Activated CD4-positive, alpha-beta T cell treated with anti-CD3 and anti-CD28 coated beads for 4 hours (primary cell): ENCODE measurements at places on chromosomes 5 and 9.

- DNase-seq = no peak
Measured at GRCh38 chr5:37742111-37742510, 97.7 kb downstream of the GDNF start.

GRCh38 chr5:139847091-139847490, 51.5 kb downstream of the PSD2 start:
- DNase-seq = no peak

DNA sequence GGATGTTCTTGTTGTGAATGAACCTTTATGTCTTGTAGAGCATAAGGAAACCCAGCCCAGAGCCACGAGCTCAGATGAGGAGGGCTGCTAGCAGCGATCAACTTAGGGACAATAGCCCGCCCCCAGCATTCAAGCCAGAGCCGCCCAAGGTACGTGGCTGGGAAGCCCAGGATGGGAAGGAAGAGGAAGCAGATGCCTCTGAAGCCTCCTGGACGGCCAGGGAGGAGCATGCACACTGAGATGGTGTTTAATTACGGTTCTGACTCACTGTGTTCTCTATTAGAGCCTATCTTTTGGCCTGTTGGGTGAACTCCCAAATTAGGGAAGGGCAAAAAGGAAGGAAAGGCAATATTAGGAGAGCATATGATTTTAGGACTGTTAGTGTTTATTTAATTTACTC, 75.3 kb downstream of the TJP2 start:
- no peak for DNase-seq

DNA sequence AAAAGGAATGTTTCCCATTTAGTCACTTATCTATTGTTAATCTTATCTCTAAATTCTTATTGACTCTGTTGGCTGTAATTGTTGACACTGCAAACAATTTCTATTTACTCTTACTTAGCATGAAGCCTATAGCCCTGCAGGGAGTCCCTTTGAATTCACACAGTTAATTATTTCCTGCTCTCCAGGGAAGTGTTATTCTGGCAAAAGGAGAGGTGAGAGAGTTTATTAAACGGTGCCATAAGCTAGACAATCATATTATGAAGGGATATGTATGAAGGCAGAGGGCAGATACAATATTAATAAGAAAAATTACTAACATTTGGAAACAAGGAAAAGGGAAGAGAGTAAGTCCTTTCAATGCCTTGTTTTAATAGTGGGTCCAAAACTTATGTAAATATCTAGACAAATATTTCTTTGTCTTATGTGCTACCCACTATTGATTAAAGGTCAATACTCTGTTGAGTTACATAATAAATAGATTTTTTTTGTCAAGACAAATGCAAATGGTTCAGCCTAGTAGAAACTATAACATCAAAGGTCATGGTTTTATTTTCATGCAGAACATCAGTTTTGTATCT, 107.1 kb downstream of the CDH18 start:
- no peak for DNase-seq

- no peak for DNase-seq
Measured at GRCh38 chr5:172801179-172801671, 30.2 kb upstream of the DUSP1 start.

- no peak for DNase-seq
Measured at GRCh38 chr5:74490814-74491213, 149.7 kb downstream of the ENC1 start.

GRCh38 chr9:92380603-92381002, 23.8 kb downstream of the OGN start:
- DNase-seq = no peak

DNA sequence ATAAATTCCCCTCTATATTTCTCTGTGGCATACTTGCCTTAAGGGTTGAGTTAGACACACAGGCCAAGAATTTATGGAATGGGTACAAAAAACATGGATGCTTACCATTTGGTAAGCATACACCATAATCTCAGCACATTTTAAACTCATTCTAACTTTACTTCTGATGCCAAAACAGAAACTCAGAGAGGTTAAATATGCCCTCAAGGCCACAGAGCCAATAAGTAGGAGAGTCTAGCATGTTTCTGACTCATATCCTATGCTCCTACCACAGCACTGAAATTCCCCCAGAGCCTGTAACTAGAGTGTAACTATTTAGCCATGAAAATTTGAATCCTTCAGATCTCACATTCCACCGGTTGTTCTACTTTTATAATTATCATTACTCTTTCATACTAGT, 559.7 kb downstream of the ACTL7B start:
- no peak for DNase-seq

GRCh38 chr5:40939753-40940152, 30.5 kb downstream of the C7 start:
- no peak for DNase-seq

GRCh38 chr5:146395193-146395592, 51.9 kb upstream of the TCERG1 start:
- no peak for DNase-seq

DNA sequence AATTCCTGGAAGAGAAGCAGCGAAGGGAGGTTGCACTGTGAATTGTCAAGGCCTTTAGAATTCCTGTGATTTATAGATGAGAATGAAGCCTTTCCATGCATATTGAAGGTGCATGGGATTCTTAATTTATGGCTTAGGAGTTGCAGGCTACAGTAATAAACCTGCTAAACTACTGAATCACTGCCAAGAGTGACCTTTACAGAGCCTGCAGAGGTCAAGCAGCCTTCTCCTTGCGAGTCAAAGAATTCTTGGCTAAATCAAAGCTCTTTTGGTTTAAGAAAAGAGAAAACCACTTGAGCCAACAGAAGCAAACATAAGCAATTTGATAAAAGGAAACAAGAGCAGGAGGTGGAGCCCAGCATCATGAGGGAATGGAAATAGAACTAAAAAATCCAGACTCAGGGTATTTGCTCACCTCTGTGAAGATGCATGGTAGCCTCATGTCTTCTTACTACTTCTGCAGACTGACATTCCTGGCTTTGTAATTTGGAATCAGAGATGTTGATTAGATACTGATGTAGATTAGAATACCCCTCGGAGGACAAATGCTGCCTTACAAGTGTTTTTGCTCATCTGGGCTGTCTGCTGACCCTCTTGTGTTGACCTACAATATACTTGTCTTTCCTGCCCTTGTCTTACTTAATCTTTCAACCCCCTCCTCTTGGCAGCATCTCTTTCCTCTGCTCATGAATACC, 90.3 kb upstream of the IFNK start:
- no peak for DNase-seq

DNA sequence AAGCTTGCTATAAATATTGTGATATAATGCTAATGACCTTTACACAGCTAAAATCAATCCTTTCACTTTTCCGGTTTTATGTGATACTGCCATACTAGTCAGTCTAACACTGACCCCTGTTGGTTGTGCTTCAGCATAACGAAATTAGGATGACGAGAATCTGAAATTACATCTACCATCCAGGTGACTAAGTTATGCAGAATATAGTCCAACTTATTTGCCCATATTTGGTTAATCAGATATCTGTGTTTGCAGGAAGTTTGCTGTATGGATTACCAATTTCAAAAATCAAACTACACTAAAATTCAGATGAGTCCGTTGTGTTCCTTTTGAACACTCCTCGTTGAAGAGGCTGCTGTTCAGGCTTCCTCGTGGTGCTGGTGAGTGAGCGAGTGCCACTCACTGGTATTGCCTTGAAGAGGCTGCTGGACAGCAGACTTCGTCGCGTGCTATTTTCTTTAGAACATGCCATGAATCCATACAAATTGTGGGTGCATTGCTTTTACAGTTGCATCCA, 32.5 kb downstream of the TENT4A start:
- peak; percentile 33 for DNase-seq

DNA sequence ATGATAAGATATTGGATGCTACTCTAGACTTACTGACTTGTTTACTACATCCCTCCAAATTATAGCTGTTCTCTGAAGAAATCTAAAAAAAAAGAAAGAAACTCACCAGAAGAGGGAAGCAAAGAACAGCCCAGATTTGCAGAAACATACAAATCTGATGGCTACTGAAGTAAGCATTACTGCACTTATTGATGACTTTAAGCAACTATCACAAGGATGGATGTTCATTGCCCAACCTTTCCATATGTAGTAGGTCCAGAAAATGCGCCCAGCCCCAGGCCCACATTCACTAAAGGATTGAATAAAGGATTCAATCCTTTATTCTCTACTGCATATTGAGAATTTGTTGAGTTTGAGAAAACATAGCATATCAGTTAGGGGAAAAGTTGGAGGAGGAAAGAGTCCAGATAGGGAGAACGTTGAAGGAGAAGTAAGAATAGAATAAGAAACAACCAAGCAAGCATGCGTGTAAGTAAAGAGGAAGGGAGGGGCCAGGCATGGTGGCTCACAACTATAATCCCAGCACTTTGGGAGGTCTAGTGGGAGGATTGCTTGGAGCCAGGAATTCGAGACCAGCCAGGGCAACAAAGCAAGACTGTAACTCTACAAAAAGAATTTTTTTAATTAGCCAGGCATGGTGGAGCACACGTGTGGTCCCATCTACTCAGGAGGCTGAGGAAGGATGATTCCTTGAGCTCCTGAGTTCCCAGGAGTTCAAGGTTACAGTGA, 33.8 kb upstream of the DTWD2 start:
- peak; percentile 11 for DNase-seq

- peak; percentile 35 for DNase-seq
Measured at GRCh38 chr5:68216245-68217046, 890 bp downstream of the PIK3R1 start.

DNA sequence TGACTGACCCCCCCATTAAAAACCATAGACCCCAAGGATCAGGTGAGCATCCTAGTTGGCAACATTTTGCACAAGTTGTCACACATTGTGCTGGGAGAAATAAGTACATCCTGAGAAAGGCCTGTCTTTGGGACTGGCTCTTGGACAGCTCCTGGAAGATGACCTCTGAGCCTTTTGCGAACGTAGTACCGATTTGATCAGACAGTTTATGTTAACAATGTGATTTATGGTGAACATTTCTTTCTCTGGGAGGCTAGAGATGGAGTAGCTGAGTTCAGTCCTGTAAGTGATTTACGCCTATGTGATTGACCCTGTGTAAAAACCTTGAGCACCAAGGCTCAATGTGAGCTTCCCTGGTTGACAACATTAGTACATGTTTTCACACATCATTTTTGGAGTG, 41.7 kb downstream of the LOX start:
- no peak for DNase-seq

- DNase-seq = no peak
Measured at GRCh38 chr5:83321483-83322055, 150.0 kb upstream of the VCAN start.

DNA sequence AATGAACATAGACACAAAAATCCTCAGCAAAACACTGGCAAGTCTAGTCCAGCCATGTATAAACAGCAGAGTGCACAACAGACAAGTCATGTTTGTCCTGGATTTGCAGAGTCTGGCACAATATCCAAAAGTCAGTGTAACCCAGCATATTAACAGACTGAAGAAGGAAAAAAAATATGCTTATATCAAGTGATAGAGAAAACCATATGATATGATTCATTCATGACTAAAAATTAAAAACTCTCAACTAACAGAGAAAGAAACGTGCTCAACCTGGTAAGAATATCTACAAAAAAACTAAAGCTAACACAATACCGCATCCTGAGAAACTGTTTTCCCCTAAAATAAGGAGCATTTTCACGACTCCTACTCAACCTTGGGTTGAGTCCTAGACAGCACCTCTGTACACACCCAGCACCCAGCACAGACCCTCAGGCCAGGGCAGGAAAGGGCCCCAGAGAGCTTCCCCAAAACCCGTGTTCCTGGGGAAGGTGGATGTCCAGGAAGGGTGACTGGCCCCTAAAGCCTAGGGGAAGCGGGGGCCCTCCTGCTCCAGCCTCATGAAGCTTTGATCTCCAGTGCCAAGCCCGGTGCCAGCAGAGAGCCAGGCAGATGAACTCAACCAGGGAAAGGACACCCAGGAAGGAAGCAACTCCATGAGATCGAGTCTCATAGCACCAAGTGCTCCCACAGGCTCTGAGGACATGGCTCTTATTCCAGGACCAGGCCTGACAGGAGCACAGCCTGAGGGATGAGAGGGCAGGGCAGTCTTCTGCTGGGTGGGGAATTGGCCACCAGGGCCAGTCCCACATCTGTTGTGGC, 38.9 kb downstream of the ADAMTS2 start:
- DNase-seq = no peak

- no peak for DNase-seq
Measured at GRCh38 chr9:84856181-84856632, 186.7 kb downstream of the NTRK2 start.

DNA sequence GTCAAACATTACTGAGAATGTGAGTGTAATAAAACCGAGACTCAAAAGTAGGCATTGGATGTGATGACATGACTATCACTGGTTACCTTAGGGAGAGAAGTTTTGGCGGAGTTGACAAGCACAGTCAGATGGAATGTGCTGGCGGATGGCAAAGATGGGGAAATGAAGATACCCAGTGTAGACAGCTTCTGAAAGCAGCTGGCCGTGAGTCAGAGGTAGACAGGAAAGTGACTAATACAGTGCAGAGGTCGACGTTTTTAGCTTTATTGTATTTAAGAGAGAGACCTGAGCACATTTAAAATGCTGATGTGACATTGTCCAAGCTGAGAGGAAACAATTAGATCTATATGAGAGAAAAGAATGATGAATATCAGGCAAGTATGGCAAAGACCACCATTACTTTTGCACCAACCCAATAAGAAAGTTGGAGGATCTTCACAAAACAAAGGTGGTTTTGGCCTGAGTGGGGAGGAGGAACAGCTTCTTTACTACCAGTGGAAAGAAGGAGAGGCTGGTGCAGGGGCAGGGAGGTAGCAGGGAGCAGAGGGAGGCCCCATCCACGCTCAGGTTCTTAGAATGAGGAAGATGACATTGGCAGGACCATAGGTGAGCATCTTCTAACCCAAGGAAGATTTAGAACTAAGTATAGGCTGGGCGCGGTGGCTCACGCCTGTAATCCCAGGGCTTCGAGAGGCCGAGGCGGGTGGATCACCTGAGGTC, 36.7 kb upstream of the KCNIP1 start:
- no peak for DNase-seq

DNA sequence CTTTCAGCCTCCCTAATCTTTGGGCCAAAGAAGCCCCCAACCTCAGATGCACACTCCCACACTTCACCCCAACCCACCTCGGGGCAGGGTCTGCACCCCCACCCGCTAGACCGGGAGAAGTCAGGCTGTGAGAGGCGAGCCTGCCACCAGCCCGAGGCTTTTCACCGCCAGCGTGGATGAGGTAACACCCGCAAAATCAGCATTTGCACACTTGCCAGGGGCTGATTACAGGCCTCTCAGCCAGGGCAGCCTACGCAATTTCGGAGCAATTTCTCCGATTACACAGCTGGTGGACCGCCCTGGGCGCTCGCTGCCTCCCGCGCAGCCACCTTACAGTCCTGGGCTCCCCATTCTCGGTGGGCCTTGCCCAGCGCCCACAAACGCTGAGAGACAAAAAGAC, 68.5 kb downstream of the FOXD1 start:
- no peak for DNase-seq

- DNase-seq = no peak
Measured at GRCh38 chr5:73369278-73369677, 79.3 kb downstream of the FOXD1 start.
